ENCODE measurements at places on chromosomes 16 and 17. TPM values are rescaled to one million over a fixed set of nuclear protein-coding genes. Genes with fewer than 3 reads are reported as not detected.

Gene CBLN1
- not detected for total RNA-seq

GRCh38 chr16:15572329-15573001 is 70.5 kb downstream of the MARF1 start:
- no peaks in the 10 kb centered on the region for H3K36me3 ChIP-seq
- no peak overlapping the region for H3K4me3 ChIP-seq
- H3K27ac ChIP-seq: no peak overlapping the region
- peak; percentile 89 for DNase-seq
- H3K27me3 ChIP-seq: no peaks in the 10 kb centered on the region

Gene DNAAF8
- 2.7 TPM for total RNA-seq

- peaks cover 21% of the 10 kb centered on the region for H3K4me1 ChIP-seq
- H3K4me3 ChIP-seq: no peak overlapping the region
- no peaks in the 10 kb centered on the region for H3K36me3 ChIP-seq
- H3K27me3 ChIP-seq: peaks cover 3% of the 10 kb centered on the region
- DNase-seq: no peak
Observed at GRCh38 chr16:75558846-75559401, 2.9 kb upstream of the TMEM231 start.

DNA sequence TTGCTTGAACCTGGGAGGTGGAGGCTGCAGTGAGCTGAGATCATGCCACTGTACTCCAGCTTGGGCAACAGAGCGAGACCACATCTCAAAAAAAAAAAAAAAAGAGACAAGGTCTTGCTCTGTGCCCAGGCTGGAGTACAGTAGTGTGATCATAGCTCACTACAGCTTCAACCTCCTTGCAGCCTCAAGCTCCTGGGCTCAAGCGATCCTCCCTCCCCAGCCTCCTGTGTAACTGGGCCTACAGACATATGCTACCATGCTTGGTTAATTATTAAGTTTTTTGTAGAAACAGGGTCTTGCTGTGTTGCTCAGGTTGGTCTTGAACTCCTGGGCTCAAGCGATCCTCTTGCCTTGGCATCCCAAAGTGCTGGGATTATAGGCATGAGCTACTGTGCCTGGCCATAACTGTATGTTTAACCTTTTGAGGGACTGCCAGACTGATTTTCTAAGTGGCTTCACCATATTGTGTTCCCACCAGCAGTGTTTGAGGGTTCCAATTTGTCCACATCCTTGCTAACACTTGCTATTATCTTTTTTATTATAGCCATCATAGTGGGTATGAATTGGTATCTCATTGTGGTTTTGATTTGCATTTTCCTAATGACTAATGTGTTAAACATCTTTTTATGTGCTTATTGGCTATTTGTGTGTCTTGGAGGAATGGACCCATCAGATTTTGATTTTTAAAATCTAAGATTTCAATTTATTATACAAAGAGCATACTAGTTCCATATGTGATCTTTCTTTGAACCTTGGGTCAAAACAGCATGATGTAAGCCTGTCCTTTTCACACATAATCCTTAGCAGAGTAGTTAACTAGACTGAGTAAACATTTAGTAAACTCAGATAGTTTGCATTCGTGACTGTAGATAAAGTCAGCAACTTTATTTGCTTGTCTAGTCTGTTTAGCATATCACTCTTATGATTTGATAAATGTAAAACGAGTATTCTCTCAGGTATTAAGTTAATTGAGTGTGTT is 38.1 kb upstream of the KPNB1 start:
- no peak overlapping the region for H3K4me3 ChIP-seq
- no peaks in the 10 kb centered on the region for H3K27me3 ChIP-seq
- peak overlapping the region; percentile 12 for H3K27ac ChIP-seq
- H3K36me3 ChIP-seq: peaks cover 54% of the 10 kb centered on the region
- peak; percentile 23 for DNase-seq

DNA sequence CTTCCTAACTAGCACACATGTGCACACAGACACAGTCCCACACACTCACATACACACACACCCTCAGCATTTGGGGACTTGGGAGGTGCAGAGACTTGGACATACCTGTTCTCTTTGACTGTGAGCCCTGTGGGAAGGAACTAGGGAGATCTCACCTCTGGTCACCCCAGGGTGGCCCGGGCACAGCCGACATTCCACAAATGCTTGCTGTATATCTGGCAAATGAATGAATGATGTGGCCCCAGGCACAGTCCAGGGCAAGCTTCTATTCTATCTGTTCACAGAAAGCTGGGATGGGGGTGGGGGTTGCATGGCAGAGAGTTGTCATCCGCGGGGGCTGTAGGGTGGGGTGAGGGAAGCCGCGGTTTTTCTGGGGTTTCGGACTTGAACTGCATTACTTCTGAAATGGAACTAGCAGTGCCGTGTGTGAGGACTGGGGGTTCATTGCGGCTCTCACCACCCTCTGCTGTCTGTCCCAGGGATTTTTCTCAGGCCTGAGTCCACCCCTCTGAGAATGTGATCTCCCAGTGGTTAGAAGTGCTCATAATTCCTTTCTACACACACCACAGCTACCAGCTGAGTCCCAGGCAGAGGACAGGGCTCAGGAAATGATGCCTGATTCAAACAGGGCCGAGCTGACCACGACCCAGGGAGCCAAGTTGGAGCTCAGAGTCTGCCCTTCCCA is 3.3 kb upstream of the RIPOR1 start:
- H3K4me1 ChIP-seq: peaks cover 14% of the 10 kb centered on the region
- H3K36me3 ChIP-seq: no peaks in the 10 kb centered on the region
- no peaks in the 10 kb centered on the region for H3K27me3 ChIP-seq
- no peak overlapping the region for H3K27ac ChIP-seq
- H3K4me3 ChIP-seq: no peak overlapping the region
- DNase-seq: peak; percentile 95

GRCh38 chr16:65975049-65975708 is 391.3 kb upstream of the CDH5 start:
- H3K4me1 ChIP-seq: peaks cover 4% of the 10 kb centered on the region
- no peaks in the 10 kb centered on the region for H3K27me3 ChIP-seq
- DNase-seq: no peak
- no peaks in the 10 kb centered on the region for H3K36me3 ChIP-seq
- no peak overlapping the region for H3K27ac ChIP-seq

Gene OR2C1
- total RNA-seq: not detected

GRCh38 chr16:48611329-48612137 is 1.6 kb upstream of the N4BP1 start:
- no peak overlapping the region for H3K27ac ChIP-seq
- no peaks in the 10 kb centered on the region for H3K36me3 ChIP-seq
- peaks cover 24% of the 10 kb centered on the region for H3K4me1 ChIP-seq
- no peak overlapping the region for H3K4me3 ChIP-seq
- DNase-seq: peak; percentile 63
- no peaks in the 10 kb centered on the region for H3K27me3 ChIP-seq

Gene CACNG5
- not detected for total RNA-seq

GRCh38 chr17:34865716-34866115 is 95.5 kb downstream of the CCT6B start:
- H3K4me1 ChIP-seq: no peaks in the 10 kb centered on the region
- H3K27me3 ChIP-seq: peaks cover 4% of the 10 kb centered on the region
- no peak overlapping the region for H3K4me3 ChIP-seq
- H3K36me3 ChIP-seq: no peaks in the 10 kb centered on the region

- no peak overlapping the region for H3K4me3 ChIP-seq
- peaks cover 18% of the 10 kb centered on the region for H3K4me1 ChIP-seq
- DNase-seq: no peak
- H3K36me3 ChIP-seq: no peaks in the 10 kb centered on the region
Observed at GRCh38 chr16:30567160-30567990, 4.1 kb downstream of the ZNF688 start.

Gene ADAP2
- total RNA-seq: 0.72 TPM

Gene ITGAL
- not detected for total RNA-seq

DNA sequence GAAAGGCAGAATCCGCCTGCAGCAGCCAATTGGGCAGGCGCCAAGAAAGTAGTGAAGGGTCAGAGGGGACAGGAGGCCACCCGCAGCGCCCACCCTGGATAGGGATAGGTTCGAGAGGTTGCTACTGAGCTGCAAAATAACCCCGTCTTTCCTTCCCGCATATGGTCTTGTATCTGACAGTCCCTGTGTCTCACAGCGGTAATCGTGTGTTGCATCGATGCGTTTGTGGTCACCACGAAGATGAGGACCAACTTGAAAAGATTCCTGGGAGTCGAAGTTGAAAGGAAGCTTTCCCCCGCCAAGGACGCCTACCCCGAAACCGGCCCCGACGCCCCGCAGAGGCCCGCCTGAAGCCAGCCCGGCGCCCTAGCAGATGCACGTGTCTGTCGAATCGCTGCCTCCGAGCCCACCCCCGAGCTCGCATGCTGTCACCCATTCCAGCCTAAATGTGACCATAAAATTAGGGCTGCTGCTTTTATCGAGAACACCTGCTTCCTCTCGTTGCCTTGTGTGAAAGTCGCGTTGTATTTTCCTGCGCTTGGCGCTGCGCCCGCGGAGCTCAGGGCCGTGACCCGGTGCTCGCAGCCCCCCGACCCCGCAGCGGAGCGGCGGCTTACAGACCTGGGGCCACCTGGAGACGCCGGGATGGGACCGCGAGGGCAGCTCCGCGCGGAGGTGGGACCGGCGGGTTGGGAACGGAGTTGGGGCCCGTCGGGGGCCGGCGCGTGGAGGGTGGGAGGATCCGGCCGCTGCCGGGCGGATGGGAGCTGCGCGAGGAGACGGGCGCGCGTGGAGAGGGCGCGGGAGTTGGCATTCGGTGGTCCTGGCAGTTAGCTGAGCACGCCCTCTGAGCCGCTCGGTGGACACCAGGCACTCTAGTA is at the start of gene CMTM2:
Gene CMTM2, plus strand, starts transcription at position 813 of the 881 bp plus-strand sequence. CDS start 145 bp downstream, outside the sequence.
- no peak for DNase-seq
- H3K4me1 ChIP-seq: peaks cover 26% of the 10 kb centered on the region

GRCh38 chr16:21713549-21714368 is 50.0 kb downstream of the OTOA start:
- H3K27ac ChIP-seq: no peak overlapping the region
- no peaks in the 10 kb centered on the region for H3K36me3 ChIP-seq
- H3K4me3 ChIP-seq: no peak overlapping the region
- H3K4me1 ChIP-seq: no peaks in the 10 kb centered on the region

Gene FTSJ3
- 43.0 TPM for total RNA-seq

DNA sequence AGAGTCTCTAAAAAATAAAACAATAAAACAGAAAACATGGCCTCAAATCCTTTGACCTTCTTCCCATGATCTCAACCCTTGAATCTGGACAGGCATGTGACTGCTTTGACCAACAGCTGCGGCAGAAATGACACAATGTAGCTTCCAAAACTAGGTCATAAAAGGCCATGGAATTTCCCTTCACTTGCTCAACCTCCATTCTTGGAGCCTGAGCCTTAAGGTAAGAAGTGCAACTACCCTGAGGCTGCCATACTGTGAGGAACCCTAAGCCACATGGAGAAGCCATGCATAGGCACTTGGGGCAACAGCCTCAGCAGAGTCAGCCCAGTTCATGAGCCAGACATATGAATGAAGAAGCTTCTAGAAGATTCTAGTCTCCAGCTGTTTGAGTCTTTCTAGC is 75.7 kb upstream of the BRD7 start:
- H3K4me1 ChIP-seq: no peaks in the 10 kb centered on the region
- no peaks in the 10 kb centered on the region for H3K36me3 ChIP-seq
- peak; percentile 65 for DNase-seq

DNA sequence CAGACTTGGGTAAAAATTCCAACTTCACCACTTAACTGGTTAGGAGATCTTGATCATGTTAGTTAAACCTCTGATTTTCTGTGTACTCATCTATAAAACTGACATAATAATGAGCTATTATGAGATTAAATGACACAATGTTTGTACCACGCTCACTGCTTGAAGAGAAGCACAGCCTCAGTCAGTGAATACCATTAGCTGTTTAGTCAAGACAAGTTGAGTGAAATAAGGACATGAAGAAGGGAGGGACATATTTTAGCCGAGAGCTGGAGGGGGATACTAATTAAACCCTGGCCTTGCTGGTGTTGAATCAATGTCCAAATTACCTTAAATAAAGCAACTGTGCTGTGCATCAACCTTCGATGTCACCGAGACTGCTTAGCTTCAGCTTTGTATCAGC is 105.1 kb upstream of the TOX3 start:
- DNase-seq: no peak
- H3K4me3 ChIP-seq: no peak overlapping the region
- H3K27me3 ChIP-seq: no peaks in the 10 kb centered on the region
- no peaks in the 10 kb centered on the region for H3K36me3 ChIP-seq
- no peak overlapping the region for H3K27ac ChIP-seq
- H3K4me1 ChIP-seq: no peaks in the 10 kb centered on the region

DNA sequence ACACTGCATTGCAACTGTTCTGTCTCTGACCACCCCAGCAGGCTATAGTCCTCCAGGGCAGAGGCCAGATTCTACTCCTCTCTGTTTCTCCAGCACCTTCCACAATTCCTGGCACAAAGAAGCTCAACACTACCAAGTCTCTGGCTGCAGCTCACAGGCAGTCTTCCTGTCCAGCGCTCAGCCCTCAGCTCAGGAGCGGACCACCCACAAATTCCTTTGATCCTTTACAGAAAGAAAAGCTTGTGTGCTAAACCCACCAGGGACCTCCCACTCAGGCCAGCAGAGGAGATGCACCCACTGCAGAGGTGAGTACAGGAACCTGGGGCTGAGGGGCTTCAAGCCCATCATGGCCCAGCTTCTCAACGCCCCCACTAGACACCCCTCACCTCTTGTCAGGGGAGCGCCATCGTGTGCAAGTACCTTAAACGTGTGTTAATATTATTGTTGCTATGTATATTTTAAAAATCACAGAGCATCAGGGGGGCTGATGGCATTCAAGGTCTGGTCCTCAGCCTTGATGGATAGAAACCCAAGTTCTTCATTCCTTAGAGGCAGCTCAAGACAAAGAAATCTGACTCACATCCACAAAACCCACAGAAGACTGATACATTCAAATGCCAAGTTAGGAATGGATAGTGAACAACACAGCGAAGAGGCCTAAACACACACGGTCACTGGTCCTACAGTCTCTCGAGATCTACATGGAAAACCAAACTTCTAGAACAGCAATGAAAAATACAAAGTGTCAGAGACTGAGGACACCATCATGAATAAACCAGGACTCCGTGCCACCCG is 8.4 kb downstream of the HSDL1 start:
- H3K27ac ChIP-seq: no peak overlapping the region
- H3K4me1 ChIP-seq: peaks cover 12% of the 10 kb centered on the region
- H3K27me3 ChIP-seq: no peaks in the 10 kb centered on the region

DNA sequence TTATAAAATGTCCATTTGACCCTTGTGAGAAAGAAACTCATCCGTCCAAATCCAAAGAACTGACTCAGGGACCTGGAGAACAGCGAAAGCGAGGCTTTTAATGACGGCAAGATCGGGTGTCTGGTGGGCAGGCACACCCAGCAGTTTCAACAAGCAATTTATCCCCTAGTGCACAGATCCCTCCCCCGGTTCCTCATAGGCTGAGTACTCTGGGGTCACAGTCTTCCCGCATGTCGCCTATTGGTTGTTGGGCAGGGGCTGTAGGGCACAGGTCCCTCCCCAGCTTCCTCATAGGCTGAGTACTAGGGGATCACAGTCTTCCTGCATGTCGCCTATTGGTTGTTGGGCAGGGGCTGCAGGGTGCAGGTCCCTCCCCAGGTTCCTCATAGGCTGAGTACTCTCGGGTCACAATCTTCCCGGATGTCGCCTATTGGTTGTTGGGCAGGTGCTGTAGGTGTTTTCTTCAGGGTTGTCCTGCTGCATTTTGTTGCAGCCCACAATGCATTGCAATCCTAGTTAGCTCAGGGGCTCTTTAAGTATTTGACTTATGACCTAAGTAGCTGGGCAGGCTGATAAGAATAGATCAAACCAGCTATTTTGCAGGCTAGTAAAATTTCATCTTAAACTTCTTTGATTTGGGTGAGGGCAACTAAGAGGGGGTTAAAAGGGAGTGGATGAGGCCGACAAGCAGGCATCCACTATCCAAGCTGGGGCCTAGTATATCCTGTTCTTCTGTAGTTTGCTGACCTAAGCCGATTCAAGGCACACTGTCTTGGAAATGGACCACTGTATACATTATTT is 3.6 kb upstream of the UTS2R start:
- H3K4me1 ChIP-seq: no peaks in the 10 kb centered on the region
- peak; percentile 3 for DNase-seq
- no peak overlapping the region for H3K27ac ChIP-seq
- no peaks in the 10 kb centered on the region for H3K36me3 ChIP-seq

Data from osteoblast (primary cell).